ENCODE measurements at places on chromosomes 1 and 21. TPM values are rescaled to one million over a fixed set of nuclear protein-coding genes. Genes with fewer than 3 reads are reported as not detected.

The P3R3URF gene
- total RNA-seq: not detected

DNA sequence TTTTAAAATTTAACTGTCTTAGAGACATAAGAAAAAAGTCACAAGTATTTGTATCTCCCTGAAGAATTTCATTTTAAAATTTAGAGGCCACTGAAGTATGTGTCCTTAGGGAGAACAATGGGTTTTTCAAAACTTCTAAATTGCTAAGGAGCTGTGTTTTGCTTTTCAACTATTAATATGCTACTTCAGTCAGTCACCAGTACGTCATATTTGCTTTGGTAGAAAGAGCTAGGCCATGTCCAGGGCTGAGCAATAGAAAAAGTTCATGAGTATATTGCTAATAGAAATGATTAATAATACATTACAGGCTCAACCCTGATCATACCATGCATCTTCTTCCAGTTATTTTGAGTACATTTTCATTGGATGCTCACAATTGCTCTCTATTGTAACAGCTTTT lies 1.7 kb upstream of the SGIP1 start:
- no peaks in the 10 kb centered on the region for H3K27me3 ChIP-seq
- H3K4me1 ChIP-seq: peaks cover 11% of the 10 kb centered on the region
- H3K4me3 ChIP-seq: no peak overlapping the region
- H3K36me3 ChIP-seq: no peaks in the 10 kb centered on the region
- no peak overlapping the region for H3K27ac ChIP-seq

GRCh38 chr1:9198538-9199361 lies 35.8 kb upstream of the H6PD start:
- peak; percentile 48 for DNase-seq
- peaks cover 61% of the 10 kb centered on the region for H3K27me3 ChIP-seq
- no peak overlapping the region for H3K27ac ChIP-seq
- peak overlapping the region; percentile 6 for H3K4me3 ChIP-seq

GRCh38 chr1:159917533-159918351 lies 7.6 kb downstream of the TAGLN2 start:
- DNase-seq: no peak
- no peaks in the 10 kb centered on the region for H3K27me3 ChIP-seq
- peaks cover 17% of the 10 kb centered on the region for H3K4me1 ChIP-seq

The RNU1-3 gene
- total RNA-seq: 1,908 TPM

The LRRC7 gene
- total RNA-seq: 0.07 TPM

- no peak for DNase-seq
- H3K27ac ChIP-seq: no peak overlapping the region
- no peaks in the 10 kb centered on the region for H3K4me1 ChIP-seq
Observed at GRCh38 chr21:15365751-15366392, 301.1 kb upstream of the NRIP1 start.

DNA sequence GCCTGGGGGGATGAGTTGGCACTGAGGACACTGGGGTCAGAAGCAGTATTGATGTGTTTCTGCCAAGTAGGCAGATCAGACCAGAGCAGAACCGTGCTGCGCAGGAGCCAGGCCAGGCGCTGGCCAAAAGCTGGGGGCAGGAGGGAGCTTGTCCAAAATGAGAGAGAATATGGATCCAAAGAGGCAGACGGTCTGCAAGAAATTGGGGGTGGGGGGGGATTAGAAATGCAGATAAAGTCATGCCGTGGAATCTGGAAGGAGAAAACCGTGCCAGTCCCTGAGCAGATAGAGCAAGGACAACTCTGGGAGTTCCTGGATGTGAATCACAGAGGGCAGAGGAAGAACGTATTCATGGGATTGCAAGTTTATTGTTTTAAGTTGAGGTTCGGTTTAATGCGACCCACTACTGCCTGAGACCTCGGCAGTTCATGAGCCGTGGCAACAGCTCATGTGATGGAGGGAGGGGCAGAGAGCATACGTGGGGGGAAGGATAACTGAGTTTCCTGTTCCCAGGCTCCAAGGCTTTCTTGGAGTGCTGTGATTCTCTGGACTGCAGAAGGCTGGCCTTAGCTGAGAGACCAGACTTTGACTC lies 224.0 kb downstream of the FGGY start:
- H3K27me3 ChIP-seq: no peaks in the 10 kb centered on the region
- no peak overlapping the region for H3K4me3 ChIP-seq
- H3K4me1 ChIP-seq: no peaks in the 10 kb centered on the region
- H3K27ac ChIP-seq: no peak overlapping the region

The GPR37L1 gene
- not detected for total RNA-seq

The UQCRH gene
- total RNA-seq: 567 TPM

GRCh38 chr1:224447251-224447650 lies 12.7 kb upstream of the WDR26 start:
- peak; percentile 43 for DNase-seq
- H3K27me3 ChIP-seq: no peaks in the 10 kb centered on the region
- H3K4me3 ChIP-seq: no peak overlapping the region
- H3K4me1 ChIP-seq: peaks cover 5% of the 10 kb centered on the region
- no peaks in the 10 kb centered on the region for H3K36me3 ChIP-seq

DNA sequence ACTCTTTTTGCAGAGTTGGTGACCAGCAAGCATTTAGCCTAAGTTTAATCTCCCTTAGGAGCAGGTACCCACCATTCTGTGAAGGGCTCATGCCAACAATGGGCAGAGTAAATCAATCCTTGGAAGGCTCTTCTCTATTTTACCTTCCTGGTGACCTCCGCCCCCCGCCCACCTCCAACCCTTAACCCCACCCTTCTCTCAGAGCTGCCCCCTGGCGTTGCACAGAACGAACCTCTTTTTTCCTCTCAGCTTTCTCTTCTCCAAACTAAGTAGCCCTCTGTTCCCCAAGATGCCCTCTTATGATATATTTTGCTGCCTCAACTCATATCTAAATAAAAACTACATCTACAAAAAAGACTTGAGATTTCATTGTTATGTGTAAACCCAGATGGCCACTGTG lies 186.8 kb downstream of the SEC16B start:
- H3K36me3 ChIP-seq: no peaks in the 10 kb centered on the region
- no peak overlapping the region for H3K27ac ChIP-seq
- peaks cover 31% of the 10 kb centered on the region for H3K4me1 ChIP-seq
- no peak for DNase-seq
- H3K4me3 ChIP-seq: no peak overlapping the region

The LENEP gene
- total RNA-seq: 1.7 TPM

DNA sequence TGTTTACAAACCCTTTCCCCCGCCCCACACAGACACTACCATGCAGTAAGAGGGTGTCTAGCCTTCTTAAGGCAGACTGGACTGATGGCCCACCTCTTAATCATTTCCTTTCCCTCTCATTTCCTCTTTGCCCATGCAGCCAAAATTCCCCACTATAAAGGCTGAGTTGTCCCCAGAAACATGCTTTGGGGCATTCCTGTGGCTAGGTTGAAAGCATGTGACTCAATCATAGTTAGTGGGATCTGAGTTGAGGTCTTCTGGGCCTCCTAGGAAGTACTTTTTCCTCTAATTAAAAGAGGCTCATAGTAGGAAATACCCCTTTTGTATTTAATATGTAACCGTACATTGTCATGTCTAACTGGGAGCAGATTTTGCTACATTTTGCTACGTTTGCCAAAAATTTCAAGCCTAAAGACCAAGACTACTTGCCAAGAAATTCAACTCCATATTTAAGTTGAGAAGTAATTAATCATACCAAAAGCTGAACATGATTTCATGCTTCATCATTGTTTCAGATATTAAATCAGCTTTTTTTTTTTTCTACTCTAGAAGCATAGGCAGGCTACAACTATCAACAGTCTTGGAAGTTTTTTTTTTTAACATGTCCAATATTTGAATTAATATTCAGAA lies 174.7 kb downstream of the ADGRL4 start:
- H3K4me1 ChIP-seq: peaks cover 25% of the 10 kb centered on the region
- no peaks in the 10 kb centered on the region for H3K27me3 ChIP-seq
- H3K27ac ChIP-seq: no peak overlapping the region
- H3K36me3 ChIP-seq: no peaks in the 10 kb centered on the region
- H3K4me3 ChIP-seq: no peak overlapping the region

The RAB7B gene
- 0.11 TPM for total RNA-seq

The ELAVL4 gene
- not detected for total RNA-seq

The HTR6 gene
- total RNA-seq: not detected

DNA sequence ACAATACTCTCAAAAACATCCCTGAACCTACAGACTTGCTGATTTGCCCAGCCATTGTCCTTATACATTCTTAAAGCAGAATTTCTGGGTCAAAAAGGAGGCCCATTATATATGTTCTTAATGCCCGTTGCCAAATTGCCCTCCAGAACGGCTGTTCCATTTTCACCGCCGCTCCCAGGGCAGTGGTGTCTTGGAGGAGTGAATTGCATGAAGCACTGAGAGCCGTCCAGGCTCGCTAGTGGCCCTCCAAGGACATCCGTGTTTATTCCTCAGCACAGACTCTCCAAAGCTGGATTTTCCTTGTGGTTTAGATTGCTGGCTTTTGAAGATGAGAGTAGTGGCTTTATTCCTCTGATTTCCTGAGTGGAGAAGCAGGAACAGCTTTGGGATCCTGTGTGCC lies 68.8 kb downstream of the FHAD1 start:
- H3K4me1 ChIP-seq: no peaks in the 10 kb centered on the region
- no peak for DNase-seq
- H3K27ac ChIP-seq: no peak overlapping the region

The KCNQ4 gene
- total RNA-seq: 1.4 TPM

- H3K4me1 ChIP-seq: peaks cover 4% of the 10 kb centered on the region
- no peaks in the 10 kb centered on the region for H3K36me3 ChIP-seq
- no peak overlapping the region for H3K4me3 ChIP-seq
- no peak overlapping the region for H3K27ac ChIP-seq
- no peak for DNase-seq
- H3K27me3 ChIP-seq: no peaks in the 10 kb centered on the region
Observed at GRCh38 chr1:6779089-6779805, 6.0 kb upstream of the CAMTA1 start.

The RIMS3 gene
- total RNA-seq: 9.9 TPM

DNA sequence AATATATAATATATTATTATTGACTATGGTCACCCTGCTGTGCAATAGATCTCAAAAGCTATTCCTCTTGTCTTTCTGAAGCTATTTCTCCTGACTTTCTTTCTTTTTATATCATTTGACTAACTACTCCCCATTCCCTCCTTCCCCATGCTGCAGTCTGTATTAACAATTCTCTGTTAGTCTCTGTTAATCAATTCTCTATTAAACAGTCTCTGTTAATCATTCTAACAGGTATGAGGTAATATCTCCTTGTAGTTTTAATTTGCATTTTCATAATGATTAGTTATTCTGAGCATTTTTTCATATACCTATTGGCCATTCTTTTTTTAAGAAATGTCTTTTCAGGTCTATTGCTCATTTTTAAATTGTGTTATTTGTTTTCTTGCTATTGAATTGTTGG lies 201.0 kb upstream of the B3GALT2 start:
- no peaks in the 10 kb centered on the region for H3K36me3 ChIP-seq
- H3K4me3 ChIP-seq: no peak overlapping the region
- no peaks in the 10 kb centered on the region for H3K4me1 ChIP-seq
- H3K27ac ChIP-seq: no peak overlapping the region
- no peaks in the 10 kb centered on the region for H3K27me3 ChIP-seq

DNA sequence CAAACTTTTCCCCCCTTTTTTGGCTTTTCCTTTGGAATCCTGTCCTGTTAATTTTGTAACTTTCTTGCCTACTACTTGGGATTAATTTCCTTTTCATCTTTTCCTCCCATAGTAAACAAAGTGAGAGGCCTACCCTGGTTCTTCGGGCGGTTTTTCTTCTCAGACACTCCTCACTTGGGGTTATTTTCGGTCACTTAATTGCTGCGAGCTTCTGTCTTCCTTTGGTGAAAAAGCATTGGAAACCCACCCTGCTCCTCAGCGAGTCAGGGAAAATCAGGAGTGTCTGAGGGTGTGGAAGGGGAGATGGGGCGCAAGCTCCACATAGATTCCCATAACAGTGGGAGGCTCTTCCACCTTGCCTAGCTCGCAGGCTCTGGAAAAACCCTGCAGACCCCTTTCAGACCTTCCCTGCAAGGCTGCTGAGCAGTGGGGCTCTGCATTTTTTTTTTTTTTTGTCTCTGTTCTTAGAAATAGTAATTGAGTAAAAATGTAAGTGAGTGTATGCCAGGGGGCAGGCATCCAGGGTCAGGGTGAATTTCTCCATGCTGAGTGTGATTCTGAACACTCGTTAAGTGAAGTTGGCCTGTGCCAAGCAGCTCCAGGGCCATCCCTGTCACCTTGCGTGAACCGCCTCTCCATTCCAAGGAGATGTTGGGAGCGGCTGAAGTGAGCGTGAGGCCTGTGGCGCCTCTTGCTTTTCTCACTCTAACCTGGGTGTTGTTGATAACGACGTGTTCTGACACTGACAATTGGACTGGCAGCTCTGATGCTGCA lies 20.3 kb downstream of the TGFB2 start:
- no peaks in the 10 kb centered on the region for H3K4me1 ChIP-seq
- no peak overlapping the region for H3K4me3 ChIP-seq
- no peaks in the 10 kb centered on the region for H3K27me3 ChIP-seq
- DNase-seq: no peak
- no peak overlapping the region for H3K27ac ChIP-seq

The ANKRD65 gene
- total RNA-seq: not detected
